NCI-H2107 (cell line): ENCODE measurements at places on chromosomes 2 and 18.

DNA sequence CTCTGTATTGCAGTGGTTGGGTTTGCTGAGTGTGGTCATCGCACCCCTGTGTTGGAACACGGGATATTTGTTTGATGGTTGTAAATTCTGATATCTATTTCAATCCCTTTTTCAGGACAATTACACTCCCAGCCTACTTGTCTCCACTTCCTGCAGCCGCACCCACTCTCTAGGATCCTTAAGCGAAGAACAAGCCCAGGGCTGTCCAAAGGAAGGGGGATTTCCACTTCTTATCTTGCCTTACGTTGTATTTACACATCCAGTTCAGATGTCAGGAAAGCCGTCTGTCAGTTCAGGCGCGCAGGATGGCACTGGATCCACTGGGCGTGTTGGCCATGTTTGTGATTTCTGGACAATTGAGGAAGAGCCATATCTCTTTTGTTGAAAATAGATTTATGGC, 834.5 kb upstream of the SALL3 start:
- DNase-seq = no peak

- DNase-seq = no peak
Measured at GRCh38 chr2:131580187-131580586, 52.5 kb downstream of the CCDC74A start.

DNA sequence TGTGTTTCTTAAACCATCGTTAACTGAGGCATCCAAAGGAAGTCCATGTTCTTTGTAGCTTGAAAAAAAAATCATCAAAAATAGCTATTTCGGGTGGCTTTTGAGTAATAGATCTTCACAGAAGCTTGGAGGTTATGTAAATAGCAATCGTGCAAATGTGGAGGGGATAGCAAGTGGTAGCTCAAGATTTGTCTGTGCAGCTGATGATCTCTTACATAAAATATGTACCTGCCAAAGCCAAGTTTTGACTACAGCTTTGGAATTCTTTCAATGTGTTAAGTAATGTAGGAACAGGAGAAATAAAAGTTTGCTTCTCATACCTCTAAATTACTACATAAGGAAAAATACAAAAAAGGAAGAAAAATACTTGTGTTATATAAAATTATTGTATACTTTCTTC, 1432.0 kb downstream of the DPP10 start:
- DNase-seq = no peak

DNA sequence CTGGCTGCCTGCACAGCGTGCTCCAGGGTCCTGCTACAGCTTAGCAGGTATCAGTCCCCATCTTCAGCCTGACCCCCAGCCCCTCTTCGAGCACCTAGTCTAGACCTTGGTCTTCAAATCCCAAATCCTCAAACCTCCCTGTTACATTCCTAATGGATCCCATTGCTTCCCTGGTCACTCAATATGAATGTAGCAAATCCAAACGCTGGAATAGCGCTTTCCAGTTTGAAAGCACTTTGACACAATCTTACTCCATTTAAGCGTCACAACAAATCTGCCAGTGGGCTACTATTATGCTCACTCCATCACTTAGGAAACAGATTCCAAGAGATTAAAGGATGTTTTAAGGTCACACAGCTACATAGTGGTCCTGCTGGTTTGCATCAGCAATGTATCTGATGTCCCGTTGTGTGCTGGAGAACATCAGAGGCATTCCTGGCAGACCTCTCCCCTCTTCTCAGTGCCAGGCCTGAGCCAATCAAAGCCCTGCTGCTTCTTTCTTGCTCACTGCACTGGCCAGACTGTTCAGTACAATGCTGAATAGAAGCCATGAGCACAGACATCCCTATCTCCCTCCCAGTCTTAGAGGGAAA, 11.1 kb upstream of the INO80C start:
- DNase-seq = no peak

- no peak for DNase-seq
Measured at GRCh38 chr2:3198119-3198518, 179.5 kb downstream of the EIPR1 start.

GRCh38 chr18:8368512-8369217, 240.6 kb upstream of the RAB12 start:
- no peak for DNase-seq

DNA sequence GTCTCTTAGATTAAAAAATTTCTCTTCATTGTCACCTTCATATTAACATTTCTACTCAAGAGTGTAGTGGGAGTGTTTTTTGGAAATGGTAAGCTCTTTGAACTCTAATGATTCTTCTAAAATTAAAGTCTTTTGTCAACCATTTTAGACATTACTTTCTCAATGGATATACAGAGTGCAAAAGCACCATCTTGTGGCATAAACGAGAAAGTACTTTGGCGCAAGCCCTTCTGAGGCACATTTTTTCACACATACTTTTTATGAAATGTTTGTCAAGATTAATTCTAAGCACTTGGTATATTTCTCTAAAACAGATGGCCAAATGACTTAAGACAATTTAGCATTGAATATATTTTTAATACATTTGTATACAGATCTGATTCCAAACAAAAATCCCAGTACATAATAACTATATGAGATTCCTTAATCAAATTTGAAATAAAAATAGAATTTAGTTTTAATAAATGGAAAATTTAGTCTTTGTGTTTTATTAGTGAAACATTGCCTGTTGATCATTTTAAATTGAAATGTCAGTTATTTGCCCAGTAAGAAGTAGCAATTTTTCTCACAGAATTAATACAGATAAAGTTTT, 63.3 kb upstream of the GALNT5 start:
- DNase-seq = peak; percentile 4

GRCh38 chr2:220445429-220446105, 818.1 kb downstream of the SLC4A3 start:
- no peak for DNase-seq

DNA sequence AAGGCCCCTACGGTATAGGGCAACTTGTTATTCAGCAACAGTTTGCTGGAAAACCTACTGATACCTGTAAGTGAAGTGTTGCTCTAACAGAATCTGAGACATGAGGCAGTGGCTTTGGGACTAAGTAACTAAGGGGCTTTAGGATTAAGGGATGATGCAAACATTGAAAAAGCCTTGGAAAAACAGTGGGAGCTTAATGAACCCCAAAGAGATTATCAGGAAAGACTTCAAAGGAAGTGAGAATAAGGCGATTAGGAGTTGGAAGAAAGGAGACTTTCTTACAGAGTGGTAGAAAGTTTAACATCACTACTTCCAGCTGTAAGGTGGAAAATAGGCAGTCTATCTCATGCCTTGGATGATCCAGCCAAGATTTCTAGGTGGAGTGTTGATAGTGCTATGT, 158.2 kb upstream of the TRIB2 start:
- no peak for DNase-seq

DNA sequence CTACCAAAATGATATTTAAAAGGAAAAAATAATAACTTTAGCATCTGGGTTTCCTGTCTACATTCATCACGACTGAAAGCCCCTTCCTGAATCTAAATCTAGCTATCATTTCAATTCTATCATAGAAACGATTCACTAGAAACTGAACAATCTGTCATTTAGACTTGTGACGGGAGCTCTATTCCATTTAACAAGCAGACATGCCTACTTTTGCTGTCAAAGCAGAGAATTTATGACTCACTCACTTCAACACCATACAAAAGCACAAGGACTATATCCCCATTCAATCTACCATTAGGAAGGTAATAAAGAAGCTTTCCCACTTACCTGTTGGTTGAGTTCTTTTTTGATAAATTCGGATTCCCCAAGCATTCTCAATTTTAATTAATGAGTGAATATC, 1072.3 kb downstream of the LRP1B start:
- no peak for DNase-seq

DNA sequence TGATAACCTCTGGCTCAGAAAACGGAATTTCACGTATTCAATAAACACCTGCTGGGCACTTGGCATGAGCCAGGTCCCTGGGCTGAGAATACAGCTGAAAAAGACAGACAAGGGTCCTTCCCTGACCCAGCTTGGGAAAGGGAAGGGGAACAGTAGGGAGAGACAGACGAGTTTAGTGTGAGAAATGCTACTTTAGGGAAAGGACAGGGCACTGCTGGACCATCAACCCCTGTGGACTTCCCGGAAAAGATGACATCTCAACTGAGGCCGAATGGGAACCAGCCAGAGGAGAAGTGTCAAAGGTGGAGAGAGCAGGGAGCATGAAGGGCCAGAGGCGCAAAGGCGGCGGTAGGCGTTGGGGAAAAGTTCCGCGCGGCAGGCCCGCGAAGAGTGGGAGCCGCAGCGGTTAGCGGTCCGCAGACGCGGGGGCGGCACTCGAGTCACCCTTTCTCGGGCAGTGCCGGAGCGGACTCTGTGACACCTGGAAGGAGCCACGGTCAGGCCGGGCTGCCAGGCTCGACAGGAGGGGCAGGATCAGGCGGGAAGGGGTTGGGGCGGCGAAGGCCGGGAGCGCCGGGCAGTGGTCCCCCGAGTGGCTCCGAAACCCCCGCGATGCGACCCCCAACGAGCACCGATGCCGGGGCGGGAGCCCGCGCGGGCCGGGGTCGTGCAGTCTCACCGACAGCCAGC, 519 bp downstream of the TEX261 start:
- DNase-seq = no peak
